ENCODE measurements at places on chromosomes 2 and 18.

- DNase-seq: no peak
Observed at GRCh38 chr2:179438654-179439053, 174.0 kb upstream of the SESTD1 start.

GRCh38 chr2:5290900-5291546 is 401.2 kb upstream of the SOX11 start:
- no peak for DNase-seq

DNA sequence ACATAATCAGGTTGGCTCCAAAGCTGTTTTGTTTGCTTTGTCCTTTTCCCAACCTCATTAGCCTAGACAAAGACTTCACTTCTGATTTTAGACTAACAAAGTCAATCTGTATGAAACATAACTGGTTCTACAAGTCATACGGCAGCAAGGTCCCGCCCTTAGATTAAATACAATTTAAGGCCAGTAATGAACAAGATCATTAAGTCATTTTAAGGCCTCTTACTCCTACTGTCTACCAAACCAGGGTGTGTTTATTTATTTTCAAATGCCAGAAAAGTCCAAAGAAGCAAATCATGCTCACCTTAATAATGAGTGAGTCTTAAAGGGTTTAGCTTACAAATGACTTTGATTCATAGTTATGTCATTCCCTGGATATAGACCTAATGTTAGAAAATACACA is 148.4 kb upstream of the ACVR2A start:
- DNase-seq: no peak

- no peak for DNase-seq
Observed at GRCh38 chr2:8527031-8527430, 154.8 kb upstream of the ID2 start.

GRCh38 chr2:118687698-118688097 is 159.8 kb downstream of the EN1 start:
- DNase-seq: no peak

Measured in AG04450 (cell line).